ENCODE measurements at places on chromosomes 11 and 22.

DNA sequence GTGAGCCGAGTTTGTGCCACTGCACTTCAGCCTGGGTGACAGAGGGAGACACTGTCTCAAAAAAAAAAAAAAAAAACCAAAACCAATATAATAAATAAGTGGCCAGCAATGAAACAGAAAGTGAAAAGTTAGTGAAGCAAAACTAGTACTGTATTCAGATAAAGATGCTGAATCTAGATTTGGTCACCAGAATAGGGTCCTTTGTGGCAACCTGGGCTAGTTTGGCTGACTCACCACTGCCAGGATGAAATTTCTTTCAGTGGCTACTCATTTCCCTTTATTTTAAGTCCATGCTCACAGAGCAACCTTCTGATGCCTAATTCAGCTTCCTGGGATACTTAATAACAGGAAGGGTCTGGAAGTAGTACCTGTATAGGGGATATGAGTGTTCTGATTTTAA, 26.0 kb downstream of the LIMK2 start:
- DNase-seq = no peak

DNA sequence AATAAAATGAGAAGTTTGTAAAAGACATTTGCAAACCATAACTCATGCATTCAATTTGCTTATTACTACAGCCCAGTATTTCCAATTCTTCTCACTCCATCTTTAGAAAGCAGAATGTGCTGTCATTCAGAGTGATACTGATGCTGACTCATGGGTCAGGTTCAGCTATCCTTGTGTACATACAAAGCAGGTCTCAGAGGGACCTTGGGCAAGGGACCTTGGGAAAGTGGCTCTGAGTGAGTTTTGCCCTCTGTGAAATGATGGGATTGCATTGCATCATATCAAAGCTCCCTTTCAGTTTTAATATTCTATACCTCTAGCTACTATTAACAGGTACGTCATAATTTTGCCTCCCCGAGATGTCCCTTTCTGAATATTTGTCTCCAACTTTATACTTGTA, 848.7 kb downstream of the OPCML start:
- no peak for DNase-seq

DNA sequence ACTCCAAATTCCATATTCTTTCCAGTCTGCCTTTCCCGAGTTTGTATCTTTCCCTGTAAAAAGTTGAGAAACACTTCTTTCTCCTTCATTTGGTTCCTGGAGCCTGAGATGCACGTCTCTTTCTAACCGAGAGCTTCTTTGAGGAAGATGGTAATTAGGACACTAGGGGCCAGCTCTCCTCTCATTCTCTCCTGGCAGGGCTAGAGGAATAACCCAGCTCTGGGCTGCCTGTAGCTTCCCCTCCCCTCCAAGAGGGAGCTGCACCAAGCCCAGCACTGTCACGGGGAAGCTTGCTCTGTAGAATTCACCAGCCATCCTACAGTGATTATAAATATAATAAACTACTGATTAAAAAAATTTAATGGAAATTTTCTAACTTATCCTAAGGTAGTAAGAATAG, 26.9 kb downstream of the UBASH3B start:
- DNase-seq = no peak

GRCh38 chr11:120578596-120579154, 67.1 kb downstream of the GRIK4 start:
- no peak for DNase-seq
